ENCODE measurements at places on chromosomes 4 and X. TPM values are rescaled to one million over a fixed set of nuclear protein-coding genes. Genes with fewer than 3 reads are reported as not detected.
A peak's percentile ranks its signal among the peaks of the same experiment; 100 is the strongest.

DNA sequence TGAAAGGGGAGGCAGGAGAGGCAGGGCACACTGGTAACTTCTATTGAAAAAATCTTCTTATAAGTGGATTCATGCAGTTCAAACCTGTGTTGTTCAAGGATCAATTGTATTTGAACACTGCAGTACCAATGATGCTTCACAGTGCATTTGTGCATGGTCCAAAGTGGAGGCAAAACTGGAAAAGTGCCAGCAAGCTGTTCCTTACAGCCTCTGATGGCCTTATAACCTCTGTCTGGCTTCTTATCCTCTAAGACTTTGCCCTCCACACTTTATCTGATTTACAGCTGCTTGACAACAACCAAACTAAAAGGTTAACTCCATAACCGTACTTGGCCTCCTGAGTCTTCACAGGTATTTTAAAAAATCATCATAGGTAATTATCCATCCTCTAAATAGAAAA is 40.4 kb downstream of the MAGEB17 start:
- DNase-seq, result no peak

GRCh38 chr4:13092702-13093101 is 391.4 kb downstream of the RAB28 start:
- no peak for DNase-seq

- DNase-seq, result peak; percentile 73
These were observed 2.4 kb downstream of the HADH start for GRCh38 chr4:107991945-107992630.

DNA sequence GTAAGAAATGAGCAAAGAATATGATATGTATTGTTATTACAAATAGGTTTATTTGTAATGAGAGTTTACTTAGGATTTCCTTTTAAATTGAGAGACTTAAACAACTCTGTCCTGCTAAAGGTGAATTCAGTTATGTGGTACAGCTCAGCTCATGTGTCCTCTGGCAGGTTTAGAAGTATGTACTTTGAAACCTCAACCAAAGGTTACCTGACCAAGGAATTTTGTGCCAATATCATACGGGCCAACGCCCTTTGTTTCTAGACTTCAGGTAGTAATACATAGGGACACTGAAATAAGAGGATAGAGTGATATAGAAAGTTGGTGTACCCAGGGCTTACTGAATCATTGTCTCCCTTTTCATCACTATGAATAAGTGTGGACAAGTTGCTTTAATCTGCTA is 25.7 kb downstream of the SLAIN2 start:
- DNase-seq, result no peak

- peak; percentile 75 for DNase-seq
These were observed 895 bp downstream of the ADGRL3 start for GRCh38 chr4:61200916-61201526.

GRCh38 chr4:13559413-13559812 is 15.1 kb upstream of the NKX3-2 start:
- DNase-seq, result no peak

- peak; percentile 55 for DNase-seq
These were observed 34.5 kb upstream of the RAB33B start for GRCh38 chr4:139419388-139419914.

GRCh38 chr4:43835869-43836268 is 612.7 kb downstream of the KCTD8 start:
- no peak for DNase-seq

GRCh38 chrX:7514871-7515599 is 327.9 kb upstream of the VCX start:
- DNase-seq, result no peak

GRCh38 chrX:15059474-15059873 is 186.3 kb downstream of the MOSPD2 start:
- DNase-seq, result peak; percentile 14

DNA sequence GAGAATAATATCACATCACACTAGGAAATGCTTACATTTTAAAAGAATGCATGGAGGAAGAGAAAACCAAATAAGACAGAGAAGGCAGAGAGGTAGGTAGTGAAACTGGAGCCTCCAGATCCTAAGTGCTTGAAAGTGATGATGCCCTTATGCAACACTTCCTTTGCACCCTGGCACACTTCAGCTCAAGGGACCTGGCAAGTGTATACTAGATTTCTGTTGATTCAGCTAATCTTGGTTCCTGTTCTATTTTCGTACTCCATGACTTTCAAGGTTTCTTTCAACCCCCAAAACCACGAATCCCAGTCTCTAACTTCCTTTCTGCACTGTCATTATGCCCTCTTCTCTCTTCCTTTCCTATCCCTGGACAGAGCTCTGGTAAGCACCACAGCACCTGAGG is 36.9 kb upstream of the SH3KBP1 start:
- DNase-seq, result peak; percentile 43

- DNase-seq, result peak; percentile 61
These were observed 277.3 kb upstream of the HAND2 start for GRCh38 chr4:173807347-173807746.

GRCh38 chrX:83588409-83588808 is 80.3 kb downstream of the POU3F4 start:
- DNase-seq, result no peak

DNA sequence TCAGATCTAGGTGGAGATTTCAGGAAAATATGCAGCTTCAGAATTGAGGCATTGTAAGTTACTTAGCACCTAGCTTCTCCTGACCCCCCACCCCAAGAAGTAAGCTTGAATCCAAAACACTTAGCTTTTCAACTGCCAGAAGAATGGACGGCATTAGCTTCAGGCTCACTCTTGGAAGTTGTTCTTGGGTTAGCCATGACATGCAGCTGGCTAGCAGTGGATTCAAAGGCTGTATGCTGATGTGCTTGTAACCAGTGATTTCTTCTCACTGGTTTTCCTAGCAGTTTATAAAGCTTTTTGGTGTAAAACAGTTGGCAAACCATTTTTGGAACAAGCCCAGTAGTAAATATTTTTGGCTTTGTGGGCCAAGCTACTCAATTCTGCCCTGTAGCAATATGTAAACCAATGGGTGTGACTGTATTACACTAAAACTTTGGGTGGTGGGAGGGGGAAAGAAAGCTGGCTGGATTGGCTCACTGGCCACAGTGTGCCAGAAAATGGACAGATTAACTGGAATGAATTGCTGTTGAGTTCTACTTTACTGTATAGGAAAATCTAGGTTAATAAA is 85.6 kb downstream of the SHROOM2 start:
- DNase-seq, result peak; percentile 80

- no peak for DNase-seq
These were observed 737.8 kb upstream of the INTU start for GRCh38 chr4:126894963-126895362.

DNA sequence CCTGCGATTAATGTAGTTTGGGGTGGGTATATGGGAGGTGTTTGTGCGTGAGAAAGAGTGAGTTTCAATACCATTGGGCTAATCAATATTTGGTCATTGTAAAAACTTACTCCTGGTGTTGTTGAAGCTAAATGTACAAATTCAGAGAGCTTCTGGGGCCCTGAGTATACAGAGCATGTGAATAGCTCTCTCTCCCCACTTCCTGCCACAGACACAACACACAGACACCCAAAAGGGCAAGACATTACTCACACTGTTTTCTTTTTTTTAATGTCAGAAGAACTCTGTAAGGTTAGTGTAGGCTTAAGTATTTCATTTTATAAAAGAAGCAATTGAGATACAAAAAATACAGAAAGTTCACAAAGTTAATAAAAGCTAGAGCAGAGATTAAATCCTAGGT is 151.3 kb upstream of the KCNIP4 start:
- DNase-seq, result no peak

- no peak for DNase-seq
These were observed 325.0 kb upstream of the EMCN start for GRCh38 chr4:100842856-100843255.

- no peak for DNase-seq
These were observed 181.2 kb downstream of the SPANXN4 start for GRCh38 chrX:143206966-143207365.

GRCh38 chr4:183550345-183551093 is 45.7 kb downstream of the ING2 start:
- no peak for DNase-seq

DNA sequence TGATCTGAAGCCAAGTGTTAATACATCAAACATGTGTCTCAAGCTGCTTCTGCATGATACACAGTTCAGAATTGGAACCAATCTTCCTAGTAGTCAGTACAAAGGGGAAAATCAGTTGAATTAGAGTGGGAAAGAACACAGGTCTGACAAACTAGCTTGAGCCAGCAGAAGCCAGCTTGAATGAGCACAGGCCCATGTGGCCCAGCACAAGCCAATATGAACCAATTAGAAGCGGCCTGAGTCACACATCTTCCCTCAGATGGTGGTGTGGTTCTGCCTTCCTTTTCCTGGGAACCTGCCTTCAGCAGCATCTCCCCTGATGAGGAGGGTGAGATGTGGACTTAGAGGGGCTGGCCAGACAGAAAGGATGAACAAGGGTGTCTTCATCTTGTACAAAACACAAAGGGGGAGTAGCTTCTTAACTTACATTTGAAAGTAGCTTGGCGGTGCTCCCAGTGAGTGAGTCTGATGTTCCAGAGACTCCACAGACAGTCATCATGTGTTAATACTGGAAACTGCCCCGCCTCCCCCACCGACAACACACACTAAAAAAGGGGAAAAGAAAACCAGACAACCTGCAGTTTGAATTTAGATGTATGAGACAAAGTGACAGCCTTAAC is 72.0 kb downstream of the FRMPD4 start:
- DNase-seq, result no peak

GRCh38 chr4:47639531-47639930 is 154.5 kb downstream of the ATP10D start:
- no peak for DNase-seq

DNA sequence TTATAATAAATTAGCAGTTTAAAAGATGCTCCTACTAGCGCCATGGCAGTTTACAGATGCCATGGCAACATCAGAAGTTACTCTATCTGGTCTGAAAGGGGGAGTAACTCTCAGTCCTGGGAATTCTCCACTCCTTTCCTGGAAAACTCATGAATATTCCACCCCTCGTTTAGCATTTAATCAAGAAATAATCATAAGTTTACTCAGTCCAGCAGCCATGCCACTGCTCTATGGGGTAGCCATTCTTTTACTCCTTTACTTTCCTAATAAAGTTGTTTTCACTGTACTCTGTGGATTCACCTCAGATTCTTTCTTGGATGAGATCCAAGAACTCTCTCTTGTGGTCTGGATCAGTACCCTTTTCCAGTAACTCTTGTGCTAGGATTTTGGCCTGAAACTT is 52.3 kb downstream of the GUCY1B1 start:
- no peak for DNase-seq

- no peak for DNase-seq
These were observed 148.7 kb downstream of the KDR start for GRCh38 chr4:54976682-54977081.

GRCh38 chr4:23779839-23780238 is 110.0 kb downstream of the PPARGC1A start:
- no peak for DNase-seq

DNA sequence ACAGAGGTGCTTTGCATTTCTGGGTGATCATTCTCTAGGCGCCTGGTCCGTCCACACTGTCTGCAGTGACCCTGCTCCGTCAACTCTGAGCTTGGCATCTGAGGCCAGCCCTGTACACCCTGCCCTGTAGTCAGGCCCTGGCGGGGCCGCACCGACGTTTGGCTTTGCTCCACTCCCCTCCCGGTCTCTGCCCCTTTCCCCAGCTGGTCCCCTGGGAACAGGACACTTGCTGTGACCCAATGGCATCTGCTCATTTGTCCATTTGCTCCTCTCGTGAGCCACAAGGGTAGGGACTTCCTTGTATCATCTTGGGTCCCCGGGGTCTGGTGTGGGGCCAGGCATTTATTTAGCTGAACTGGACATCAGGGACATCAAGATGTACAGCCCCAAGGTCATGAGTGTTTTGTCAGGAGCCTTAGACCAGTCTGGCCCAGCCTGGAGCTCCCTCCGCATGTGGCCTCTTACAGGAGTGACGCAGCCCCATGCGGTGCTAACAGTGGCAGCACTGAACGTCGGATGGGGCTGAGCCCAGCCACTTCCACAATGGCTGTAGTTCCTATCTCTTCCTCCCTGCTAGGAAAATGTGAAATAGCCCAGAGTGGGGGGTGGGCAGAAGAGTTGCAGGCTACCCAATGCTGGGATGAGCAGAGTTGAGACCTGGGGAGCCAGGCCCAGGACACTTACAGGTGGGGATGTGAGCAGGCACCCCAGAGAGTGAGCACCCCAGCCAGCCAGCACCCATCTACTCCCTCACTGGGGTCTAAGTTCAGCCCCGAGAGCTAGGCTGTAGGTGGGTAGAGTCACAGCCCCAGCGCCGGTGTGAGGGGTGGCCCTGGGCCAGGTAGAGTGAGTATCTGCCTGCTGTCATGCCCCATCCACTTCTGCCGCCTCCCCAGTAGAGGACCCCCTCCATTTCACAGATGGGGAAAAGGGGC is 2.0 kb upstream of the SH3BP2 start:
- peak; percentile 14 for DNase-seq

GRCh38 chr4:146407257-146407656 is 114.5 kb downstream of the SLC10A7 start:
- no peak for DNase-seq

Gene SORCS2
- 7.7 TPM for total RNA-seq

Gene ARMCX5
- total RNA-seq, result 35.7 TPM

Gene SRD5A3
- total RNA-seq, result 13.6 TPM

Gene SLC25A6
- total RNA-seq, result 350 TPM

Gene TLR10
- total RNA-seq, result 4.4 TPM

Gene FRMD7
- total RNA-seq, result not detected

Gene RASL11B
- total RNA-seq, result 1.0 TPM

Gene CXorf65
- total RNA-seq, result not detected

Gene MAGEE1
- total RNA-seq, result 2.4 TPM

Gene GATA1
- total RNA-seq, result 0.43 TPM

Gene SCRG1
- 0.06 TPM for total RNA-seq

Gene UGT2B10
- not detected for total RNA-seq

Gene EOLA1
- 19.3 TPM for total RNA-seq

Gene GPRASP3
- 3.4 TPM for total RNA-seq

Gene GAB3
- 12.8 TPM for total RNA-seq

Gene DOCK11
- total RNA-seq, result 27.0 TPM

Gene FBXW7
- total RNA-seq, result 82.1 TPM
